ENCODE measurements at places on chromosomes 2 and 18.

DNA sequence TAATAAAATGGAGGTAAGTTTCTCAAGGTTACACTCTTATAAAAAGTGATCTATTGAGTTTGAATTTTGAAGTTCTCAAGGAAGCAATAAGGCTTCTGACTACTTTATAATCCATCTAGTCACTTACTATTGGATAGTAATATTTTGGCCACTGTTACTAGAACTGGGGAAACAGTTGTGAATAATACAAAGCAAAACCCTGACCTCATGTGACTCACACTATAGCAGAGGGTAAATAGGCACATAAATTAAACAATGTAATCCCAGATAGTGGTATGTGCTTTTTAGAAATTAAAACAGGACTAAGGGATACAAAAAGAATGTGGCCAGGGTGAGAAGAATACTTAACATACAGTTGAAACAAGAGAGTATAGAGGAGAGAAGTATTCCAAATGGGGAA, 78.6 kb downstream of the CALCRL start:
- no peak for DNase-seq

- DNase-seq: no peak
These were observed 512.9 kb upstream of the ZEB2 start for GRCh38 chr2:145032791-145033190.

GRCh38 chr2:29139731-29140130, 24.5 kb downstream of the CLIP4 start:
- DNase-seq: no peak

DNA sequence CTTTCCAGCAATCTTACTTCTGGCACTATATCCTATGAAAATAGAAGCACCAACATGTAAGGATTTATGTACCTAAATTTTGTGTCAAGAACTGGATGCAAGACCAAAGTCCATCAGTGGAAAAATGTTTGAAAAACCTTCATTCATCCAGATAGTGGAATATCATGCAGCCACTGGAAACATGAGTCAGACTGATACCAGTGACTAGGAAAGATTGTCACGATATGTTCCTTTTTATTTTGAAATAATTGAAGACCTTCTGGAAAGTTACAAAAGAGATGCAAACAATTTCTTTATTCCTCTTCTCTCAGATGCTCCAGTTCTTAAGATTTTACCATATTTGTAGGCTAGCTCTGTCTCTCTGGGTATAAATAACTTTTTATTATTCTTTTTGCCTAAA, 40.5 kb upstream of the IL1R2 start:
- DNase-seq: peak; percentile 39

DNA sequence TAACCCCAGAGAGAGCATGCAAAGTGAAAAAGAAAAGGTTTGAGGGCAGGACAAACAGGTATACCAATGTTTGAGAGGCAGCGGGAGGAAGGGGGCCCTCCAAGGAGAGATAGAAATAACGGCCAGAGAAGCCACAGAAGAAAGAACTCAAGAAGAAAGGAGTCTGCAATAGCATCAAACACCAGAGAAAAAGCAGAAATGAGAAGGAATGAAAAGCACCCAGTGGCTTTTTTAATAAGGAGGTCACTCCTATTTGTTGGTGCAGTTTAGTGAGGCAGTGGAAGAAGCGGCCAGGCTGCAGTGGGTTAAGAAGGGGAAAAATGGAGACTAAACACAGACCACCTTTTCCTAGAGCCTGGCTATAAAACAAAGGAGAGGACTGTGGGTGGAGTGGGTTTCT, 177.2 kb downstream of the THADA start:
- DNase-seq: no peak

GRCh38 chr2:9207641-9208311, 1.2 kb downstream of the ASAP2 start:
- no peak for DNase-seq

GRCh38 chr18:27501671-27502070, 316.6 kb upstream of the CHST9 start:
- DNase-seq: no peak

- DNase-seq: no peak
These were observed 94.6 kb downstream of the EN1 start for GRCh38 chr2:118752762-118753429.

GRCh38 chr2:150234787-150235446, 252.6 kb downstream of the RND3 start:
- DNase-seq: no peak

GRCh38 chr2:55422876-55423665, 3.4 kb upstream of the CCDC88A start:
- peak; percentile 68 for DNase-seq

- no peak for DNase-seq
These were observed 899.5 kb upstream of the FAM98A start for GRCh38 chr2:34498561-34498960.

- DNase-seq: peak; percentile 64
These were observed 97.9 kb upstream of the DLX2 start for GRCh38 chr2:172200495-172201085.

DNA sequence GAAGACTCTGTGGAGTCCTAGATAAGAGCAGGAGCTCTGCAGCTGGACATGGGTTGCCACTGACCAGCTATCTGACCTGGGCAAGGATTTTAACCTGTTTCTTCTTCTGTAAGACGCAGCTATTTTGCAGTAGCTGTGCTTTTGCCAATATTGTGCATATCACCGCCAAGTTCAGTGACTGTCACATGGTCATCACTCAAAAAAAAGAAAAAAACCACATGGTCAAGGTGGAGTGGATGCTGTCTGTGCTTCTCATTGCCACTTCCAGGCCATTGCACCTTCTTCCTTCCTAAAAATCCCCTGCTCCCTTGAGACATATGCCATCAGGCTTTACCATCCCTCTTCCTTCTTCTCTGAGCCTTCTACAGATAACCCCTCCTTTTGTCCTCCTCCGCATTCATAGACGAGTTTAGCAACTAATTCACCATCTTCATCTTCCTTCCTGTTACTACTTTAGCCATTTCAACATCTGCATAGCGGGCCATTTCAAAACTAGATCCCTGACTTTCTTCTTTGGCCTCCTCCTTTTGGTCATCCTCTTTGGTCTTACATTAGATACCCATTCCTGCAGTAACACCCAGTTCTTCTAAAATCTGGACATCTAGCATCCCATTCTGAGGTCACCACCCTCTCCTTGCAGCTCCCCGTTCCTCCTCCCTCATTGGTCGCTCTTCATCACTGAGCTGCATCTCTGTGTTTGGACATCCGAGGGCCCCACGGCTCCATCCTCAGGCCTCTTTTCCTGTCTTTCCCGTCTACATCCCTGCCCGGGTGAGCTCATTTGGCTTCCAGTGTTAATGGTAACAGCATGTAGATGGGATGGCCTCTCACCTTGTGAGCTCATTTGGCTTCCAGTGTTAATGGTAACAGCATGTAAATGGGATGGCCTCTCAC, 17.8 kb downstream of the RNF144A start:
- DNase-seq: peak; percentile 37

GRCh38 chr2:204505488-204505887, 39.8 kb upstream of the PARD3B start:
- DNase-seq: no peak

DNA sequence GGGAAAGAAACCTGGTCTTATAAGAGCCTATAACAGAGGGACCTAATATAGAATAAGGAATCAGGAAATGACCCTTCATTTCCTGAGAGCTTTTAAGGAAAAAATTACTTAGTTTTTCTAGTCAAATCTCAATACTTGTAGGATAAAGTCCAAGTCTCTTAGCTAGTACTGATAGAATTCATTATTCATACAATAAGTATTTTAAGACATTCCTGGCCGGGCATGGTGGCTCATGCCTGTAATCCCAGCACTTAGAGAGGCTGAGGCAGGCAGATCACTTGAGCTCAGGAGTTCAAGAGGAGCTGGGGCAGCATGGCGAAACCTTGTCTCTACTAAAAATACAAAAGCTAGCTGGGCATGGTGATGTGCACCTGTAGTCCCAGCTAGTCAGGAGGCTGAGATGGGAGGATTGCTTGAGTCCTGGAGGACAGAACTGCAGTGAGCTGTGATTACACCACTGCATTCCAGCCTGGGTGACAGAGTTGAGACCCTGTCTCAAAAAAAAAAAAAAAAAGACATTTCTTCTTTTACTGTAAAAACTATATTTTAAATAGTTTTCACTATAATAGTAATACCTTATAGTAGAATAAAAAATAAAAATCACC, 3.2 kb downstream of the RAB3GAP1 start:
- no peak for DNase-seq

DNA sequence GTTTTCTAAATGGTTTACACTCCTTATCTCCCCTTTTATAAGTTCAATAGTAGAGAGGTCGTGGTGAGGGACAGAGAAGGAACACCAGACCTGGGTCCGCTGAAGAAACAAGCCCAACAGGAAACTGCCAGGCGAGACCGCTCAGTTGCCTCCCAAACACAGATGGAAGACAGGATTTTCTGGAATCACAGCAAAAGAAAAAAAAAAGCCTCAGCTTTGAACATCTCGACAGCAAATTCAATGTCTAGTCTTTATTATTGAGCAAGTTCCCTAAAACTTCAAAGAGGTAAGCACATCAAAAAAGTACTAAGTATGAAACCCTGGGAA, 33.5 kb upstream of the GNAL start:
- DNase-seq: no peak

- no peak for DNase-seq
These were observed 640.5 kb downstream of the PLCL1 start for GRCh38 chr2:198444800-198445287.

DNA sequence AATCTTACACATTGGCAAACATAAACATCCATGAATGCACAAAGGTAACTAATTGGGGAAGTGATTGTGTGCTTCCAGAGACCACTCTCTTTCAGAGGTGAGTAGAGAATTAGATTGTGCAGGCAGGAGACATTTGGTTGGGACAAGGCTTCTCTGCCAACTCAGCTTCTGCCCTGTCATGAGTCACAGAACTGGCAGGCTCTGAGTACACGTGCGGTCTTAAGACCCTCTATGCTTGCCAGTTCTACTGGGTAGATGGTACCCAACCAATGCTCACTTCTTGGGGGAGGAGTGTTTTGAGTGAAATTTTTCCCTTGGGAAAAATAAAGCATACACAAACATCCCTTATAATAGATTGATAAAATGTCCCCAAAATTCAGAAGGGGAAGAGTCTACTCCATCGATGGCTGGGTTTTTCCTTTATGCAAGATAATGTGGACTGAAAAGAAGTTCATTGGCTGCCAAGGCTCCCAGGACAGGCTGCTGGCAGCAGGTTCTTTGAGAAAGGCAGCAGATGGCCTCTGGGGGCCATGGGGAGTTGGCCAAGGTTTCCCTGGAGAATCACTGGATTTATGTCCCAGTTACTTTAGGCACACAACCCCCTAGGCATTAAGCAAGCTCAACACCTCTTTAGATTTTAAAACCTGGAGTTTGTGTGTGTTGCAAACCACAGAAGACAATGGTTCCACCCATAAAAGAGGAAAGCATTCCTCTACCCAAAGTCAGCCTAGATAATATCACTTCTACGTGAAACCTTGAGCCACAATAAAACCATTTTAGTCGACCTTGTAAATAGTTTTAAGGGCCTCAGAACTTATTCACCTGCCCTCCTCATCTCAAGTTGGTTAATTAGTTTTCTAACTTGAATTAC, 417.0 kb downstream of the TXNL1 start:
- no peak for DNase-seq

- no peak for DNase-seq
These were observed 425.7 kb downstream of the LRATD1 start for GRCh38 chr2:15058015-15058720.

- no peak for DNase-seq
These were observed 48.2 kb downstream of the RPL37A start for GRCh38 chr2:216546641-216547403.

DNA sequence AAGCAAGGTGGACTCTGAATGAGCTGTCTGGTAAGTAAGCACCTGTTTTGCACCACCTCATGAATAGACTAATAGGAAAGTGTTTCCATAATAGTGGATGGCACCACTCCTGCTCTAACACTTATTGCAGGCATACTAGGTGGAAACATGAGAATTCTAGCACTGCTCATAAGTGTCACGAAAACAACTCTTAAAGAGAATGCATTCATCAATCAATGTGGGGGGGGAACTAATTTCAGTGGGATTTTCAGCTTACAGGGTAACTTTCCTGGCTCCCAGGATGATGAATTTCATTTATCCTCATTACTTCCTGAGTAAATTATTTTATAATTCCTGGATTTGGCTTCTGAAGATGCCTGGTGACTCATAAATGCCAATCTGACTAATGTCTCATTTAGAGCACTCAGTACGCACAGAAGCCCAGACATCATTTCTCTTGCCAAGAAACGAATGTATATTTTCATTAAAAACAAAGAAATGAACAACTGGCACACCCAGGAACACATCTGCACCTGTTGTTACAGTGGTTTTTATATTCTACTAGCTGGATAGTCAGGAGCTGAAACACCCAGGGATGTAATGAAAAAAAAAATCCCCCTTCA, 129.6 kb downstream of the PID1 start:
- DNase-seq: peak; percentile 3

DNA sequence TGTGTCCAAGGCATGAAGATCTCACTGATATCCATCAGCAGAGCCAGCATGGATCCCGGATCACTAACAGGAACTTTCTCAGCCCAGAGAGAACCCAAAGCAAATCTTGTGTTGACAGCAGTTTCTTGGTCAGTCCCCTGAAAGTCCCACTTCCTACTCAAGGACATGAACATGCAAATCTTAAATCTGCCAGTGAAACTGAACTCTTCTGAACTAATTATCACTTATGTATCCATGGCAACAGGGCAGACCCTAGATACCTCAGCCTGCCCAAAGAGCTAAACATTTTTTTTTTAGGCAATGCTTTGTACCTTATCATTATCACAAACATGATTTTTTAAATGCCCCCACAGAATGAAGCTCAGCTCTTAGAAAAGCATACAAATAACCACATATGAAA, 127.8 kb upstream of the DDX18 start:
- DNase-seq: no peak
